ENCODE measurements at places on chromosomes 3 and 15. TPM values are rescaled to one million over a fixed set of nuclear protein-coding genes. Genes with fewer than 3 reads are reported as not detected.

Gene GOLGA6L7
- total RNA-seq = not detected

DNA sequence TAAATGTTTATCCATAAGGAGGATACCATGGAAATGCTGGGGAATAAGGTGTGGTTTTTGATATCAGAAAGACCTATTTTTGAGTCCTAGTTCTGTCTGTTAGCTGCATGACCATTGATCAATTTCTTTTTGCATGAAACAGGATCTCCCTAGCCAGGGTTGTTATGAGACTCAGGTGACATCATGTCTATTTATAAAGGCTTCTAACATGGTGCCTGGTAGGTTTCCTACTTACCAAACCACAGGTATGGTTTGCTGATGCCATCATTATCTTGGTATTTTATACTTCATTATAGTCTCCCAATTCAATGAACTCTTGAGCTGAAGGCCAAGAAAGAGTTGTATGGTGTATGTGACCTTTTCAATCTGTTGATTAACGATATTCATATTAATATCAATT lies 144.0 kb downstream of the CLSTN2 start:
- no peak for DNase-seq

- DNase-seq = no peak
Observed at GRCh38 chr15:99167640-99168039, 62.8 kb downstream of the SYNM start.

GRCh38 chr3:38543586-38543985 lies 47.4 kb downstream of the EXOG start:
- DNase-seq = no peak

GRCh38 chr3:195179776-195180489 lies 91.0 kb downstream of the XXYLT1 start:
- DNase-seq = no peak

DNA sequence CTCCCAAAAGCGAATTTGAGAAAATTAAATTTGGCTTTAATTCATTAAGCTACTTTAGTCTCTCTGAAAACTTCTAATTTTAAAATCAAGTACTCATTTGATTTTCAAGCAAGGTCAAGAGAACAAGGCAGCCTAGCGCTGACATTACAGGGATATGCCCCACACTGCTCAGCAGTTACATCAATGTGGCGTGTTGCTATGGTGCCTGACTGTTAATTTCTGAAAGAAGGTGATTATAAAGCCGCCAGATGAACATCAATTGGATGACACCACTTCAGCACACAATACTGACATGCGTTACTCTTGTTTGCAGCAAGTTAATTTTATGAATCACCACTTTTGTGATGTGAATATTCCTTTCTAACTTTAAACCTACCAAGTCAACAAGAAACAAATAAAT lies 284.4 kb downstream of the FOXP1 start:
- DNase-seq = no peak

Measured in Caki2 (cell line).